ENCODE measurements at places on chromosomes 6 and 20. TPM values are rescaled to one million over a fixed set of nuclear protein-coding genes. Genes with fewer than 3 reads are reported as not detected.

DNA sequence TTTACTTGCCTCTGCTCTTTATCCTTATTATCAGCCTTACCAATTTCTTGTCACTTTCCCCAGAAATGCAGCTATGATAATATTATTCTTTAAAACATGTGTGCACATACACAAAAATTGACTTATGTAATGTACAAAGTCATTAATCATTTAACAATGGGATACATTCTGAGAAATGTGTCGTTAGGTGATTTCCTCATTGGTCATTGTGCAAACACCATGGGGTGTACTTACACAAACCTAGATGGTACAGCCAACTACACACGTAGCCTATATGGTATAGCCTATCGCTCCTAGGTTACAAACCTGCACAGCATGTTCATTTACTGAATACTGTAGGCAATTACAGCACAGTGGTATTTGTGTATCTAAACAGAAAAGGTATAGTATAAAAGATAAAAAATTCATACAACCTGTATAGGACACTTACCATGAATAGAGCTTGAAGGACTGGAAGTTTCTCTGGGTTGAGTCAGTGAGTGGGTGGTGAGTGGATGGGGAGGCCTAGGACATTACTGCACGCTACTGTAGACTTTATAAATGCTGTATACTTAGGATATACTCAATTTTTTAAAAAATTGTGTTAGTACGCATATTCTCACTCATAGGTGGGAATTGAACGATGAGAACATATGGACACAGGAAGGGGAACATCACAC lies 56.9 kb downstream of the HIVEP1 start:
- H3K27ac ChIP-seq, result no peak overlapping the region
- no peak for DNase-seq
- H3K27me3 ChIP-seq, result no peaks in the 10 kb centered on the region

GRCh38 chr20:62837790-62838127 lies 20.9 kb downstream of the COL9A3 start:
- no peaks in the 10 kb centered on the region for H3K36me3 ChIP-seq
- no peak overlapping the region for H3K4me3 ChIP-seq
- H3K4me1 ChIP-seq, result peaks cover 3% of the 10 kb centered on the region
- no peak for DNase-seq
- peaks cover 33% of the 10 kb centered on the region for H3K27me3 ChIP-seq

PSMB1 gene
- total RNA-seq, result 182 TPM

ADGRB3 gene
- total RNA-seq, result 6.3 TPM

F13A1 gene
- total RNA-seq, result 173 TPM

Measured in esophagus muscularis mucosa (tissue), 4 donors.